Effector CD4-positive, alpha-beta T cell (primary cell): ENCODE measurements at places on chromosomes 11 and 22.

DNA sequence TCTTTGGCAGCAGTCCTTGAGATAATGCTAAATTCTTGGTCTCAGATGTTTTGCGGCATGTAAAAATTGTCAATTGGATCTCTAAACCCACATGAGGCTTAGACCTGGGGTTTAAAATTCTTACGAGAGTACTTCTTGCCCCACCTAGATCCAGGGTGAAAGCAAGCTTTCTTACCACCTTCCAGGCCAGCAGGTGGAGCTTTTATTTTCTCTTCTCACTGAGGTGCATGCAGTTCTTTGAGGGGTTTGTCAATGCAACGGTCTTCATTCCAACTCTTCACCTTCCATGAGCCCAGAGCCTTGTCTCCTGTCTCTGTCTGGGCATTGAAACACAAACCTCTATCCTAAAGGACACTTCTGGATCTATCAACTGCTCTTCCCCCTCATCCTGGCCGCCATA, 154.1 kb downstream of the MYO18B start:
- no peak for DNase-seq

DNA sequence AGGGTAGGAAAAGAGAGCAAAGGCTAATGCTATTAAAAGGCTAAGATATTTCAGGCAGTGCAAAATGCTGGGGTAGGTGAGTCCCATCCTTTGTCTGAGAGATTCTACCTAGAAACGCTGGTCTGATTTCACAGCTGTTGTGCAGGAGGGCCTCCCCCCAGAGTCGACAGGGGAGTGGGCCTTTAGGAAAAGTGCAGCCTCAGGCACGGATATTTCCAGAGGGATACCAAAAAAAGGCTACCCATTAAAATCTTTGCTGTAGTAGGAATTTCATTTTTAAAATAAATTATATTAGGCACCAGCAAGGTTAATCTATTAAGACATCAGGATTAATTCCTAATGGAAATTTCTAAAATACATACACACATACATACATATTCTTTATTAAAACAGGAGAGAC, 280.5 kb downstream of the OPCML start:
- no peak for DNase-seq

- DNase-seq = no peak
Measured at GRCh38 chr11:111635706-111636045, 33.4 kb downstream of the SIK2 start.

- no peak for DNase-seq
Measured at GRCh38 chr11:118105657-118106305, 19.0 kb upstream of the SMIM35 start.

- DNase-seq = no peak
Measured at GRCh38 chr22:21826204-21826603, 41.2 kb downstream of the MAPK1 start.

- DNase-seq = peak; percentile 47
Measured at GRCh38 chr22:22156716-22157347, 87.8 kb upstream of the VPREB1 start.

DNA sequence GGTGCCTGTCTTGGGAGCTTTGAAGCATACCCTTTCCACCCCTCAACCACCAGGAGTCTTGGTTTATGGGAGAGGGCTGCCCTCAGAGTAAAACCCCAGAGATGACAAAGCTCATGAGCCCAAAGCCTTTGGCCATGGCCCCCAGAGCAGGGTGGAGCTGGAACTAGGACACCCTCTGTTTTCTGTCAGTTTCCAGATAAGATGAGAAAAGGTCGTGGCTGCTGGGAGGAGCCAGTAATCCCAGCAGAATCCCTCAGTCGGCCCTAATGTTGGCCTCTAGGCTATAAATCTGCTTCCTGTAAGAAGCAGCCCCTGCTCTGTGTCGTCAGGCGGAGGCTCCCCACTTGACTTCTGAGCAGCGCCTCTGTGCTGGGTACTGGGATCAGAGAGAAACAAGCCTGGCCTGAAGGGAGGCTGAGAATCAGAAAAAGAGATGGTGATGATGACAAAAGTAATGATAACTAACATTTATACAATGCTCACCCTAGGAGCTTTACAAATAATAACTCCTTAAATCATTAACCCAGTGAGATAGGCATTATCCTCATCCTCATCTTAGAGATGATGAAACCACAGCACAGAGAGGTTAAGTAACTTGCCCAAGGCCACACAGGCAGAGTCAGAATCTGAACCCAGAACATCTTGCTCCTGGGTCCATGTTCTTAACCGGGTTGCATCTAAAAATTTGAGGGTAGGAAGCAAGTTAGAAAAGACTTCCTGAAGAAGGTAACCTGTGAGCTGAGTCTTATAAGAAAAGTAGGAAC, 471.4 kb downstream of the SOX6 start:
- DNase-seq = no peak

GRCh38 chr11:9265211-9266131, at the start of gene DENND5A:
DENND5A (minus strand) TSS chr11:9265350; CDS start chr11:9265069, 281 bp downstream.
- DNase-seq = no peak

GRCh38 chr11:86458294-86459001, 83.8 kb downstream of the CCDC81 start:
- DNase-seq = no peak

GRCh38 chr11:46930089-46930488, 6.5 kb upstream of the CSTPP1 start:
- no peak for DNase-seq

GRCh38 chr22:24117942-24118341, 63.3 kb upstream of the SUSD2 start:
- DNase-seq = no peak

- no peak for DNase-seq
Measured at GRCh38 chr11:32290783-32291182, 144.6 kb downstream of the WT1 start.

- no peak for DNase-seq
Measured at GRCh38 chr22:23816156-23816976, 22.4 kb downstream of the DERL3 start.

GRCh38 chr22:49047447-49047846, 780.2 kb downstream of the BRD1 start:
- no peak for DNase-seq

GRCh38 chr11:32052215-32052614, 38.7 kb upstream of the RCN1 start:
- DNase-seq = peak; percentile 28

- peak; percentile 79 for DNase-seq
Measured at GRCh38 chr22:45435544-45436139, 22.1 kb downstream of the RIBC2 start.

- no peak for DNase-seq
Measured at GRCh38 chr11:116274521-116274920, 498.3 kb downstream of the BUD13 start.

DNA sequence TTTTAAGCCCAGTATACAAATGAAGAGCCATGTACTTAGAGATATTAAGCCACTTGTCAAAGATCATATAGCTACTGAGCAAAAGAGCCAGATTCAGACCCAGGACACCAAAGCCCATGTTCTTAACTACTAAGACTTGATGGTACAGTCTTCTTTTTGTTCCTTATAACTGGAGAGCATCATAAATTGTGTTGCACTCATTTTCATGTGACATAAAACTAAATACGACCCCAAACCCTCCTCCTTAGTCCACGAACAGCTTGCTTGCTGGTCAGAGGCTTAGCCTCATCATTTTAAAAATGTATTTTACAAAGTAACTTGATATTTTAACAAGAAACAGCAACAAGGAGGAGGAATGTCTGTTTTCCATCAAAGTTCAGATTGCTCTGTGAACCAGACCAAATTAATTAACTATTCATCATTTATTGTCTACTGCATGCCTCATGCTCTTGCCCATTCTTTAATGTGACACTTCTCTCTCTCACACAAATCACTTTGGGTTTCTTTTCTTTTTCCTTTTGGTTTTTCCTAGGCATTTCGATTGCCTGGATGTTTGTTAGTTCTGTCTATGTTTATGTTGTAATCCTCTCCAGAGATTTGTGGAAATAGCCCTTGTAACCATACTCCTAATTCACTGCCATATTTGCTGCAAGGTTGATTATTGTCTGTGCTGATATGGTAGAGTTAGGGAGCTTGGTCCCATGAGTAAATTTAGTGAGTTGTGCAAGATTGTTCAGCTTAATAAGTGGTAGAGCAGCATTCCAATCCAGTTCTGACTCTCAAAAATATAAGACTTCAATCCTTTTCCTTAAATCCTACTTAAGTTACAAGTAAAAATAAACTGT, 8.4 kb upstream of the ARHGAP20 start:
- no peak for DNase-seq

DNA sequence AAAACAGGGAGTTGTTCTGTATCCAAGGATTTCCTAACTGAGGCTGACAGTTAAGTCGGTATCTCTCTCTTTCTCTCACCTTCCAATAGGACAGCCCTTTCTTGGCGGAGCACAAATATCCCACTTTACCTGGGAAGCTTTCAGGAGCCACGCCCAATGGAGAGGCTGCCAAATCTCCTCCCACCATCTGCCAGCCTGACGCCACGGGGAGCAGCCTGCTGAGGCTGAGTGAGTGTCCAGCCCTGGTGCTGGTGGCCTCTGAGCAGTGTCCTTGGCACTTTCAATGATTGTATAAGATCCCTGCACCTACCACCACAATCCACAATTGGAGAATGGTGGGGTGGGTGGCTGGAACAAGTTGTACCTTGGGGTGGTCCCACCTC, 33.7 kb downstream of the CYB5R2 start:
- no peak for DNase-seq

GRCh38 chr11:9386086-9386485, 1.6 kb downstream of the IPO7 start:
- no peak for DNase-seq

DNA sequence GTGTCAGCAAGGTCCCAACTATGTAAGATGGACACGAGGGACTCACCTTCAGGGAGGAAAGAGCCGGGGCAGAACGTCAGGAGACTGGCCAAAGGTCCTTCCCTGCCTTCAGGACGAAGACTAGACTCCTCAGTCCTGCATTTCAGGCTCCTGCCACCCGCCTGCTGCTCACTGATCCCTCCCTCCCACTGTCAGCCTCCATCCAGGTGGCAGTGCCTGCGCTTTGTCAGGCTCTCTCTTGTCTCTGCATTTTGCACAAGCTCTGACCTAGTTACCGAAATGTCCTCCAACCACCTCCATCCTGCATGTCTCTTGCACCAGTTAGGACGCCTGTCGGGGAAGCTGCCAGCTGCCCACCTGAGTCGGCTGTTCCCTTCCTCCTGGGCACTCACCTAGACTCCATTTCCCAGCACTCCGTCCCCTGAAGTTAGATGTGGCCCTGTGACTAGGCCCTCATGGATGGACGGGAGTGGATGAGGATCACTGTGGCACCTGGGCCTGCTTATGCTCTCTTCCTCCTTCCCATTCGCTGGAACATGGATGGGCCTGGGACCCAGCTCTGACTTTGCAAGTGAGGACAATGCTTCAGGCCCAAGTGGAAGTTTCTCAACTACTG, 8.0 kb downstream of the B3GNT6 start:
- no peak for DNase-seq

DNA sequence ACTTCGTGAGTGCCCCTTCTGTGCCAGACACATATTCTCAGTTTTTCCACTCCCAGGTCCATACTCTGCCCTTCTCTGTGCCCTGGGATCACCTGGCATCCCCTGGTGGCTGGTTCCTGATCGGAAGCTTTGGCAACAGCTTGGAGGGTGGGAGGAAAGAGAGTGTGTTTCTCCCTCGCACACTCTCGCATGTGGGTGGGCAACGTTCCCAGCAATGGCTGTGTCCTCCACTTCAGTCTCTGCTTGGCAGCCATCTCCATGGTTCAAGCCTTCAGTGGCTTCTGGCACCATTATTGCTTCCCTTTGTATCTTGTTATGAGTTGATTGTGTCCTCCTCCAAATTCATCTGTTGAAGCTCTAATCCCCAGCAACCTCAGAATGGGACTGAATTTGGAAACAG, 342.7 kb upstream of the SYN3 start:
- no peak for DNase-seq

DNA sequence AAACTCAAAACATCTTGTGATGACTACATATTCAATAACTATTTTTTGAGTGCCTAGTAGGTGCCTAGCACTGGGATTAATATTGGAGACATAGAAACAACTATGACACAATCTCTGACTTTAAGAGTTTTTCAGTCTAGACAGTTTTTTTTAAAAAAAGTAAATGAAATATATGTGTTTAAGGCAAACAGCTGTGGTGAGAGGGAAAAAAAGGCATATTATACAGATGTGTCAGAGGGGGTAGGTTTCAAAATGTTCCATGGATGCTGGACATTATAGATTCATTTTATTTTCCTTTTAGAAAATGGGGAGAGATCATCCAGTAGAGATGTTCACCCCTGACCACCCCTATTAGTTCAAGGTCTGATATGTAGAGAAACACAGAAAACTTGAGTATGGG, 90.8 kb downstream of the LUZP2 start:
- DNase-seq = no peak

- no peak for DNase-seq
Measured at GRCh38 chr11:20840341-20840740, 171.0 kb downstream of the NELL1 start.

GRCh38 chr11:81098471-81098870, 1635.2 kb downstream of the FAM181B start:
- DNase-seq = no peak

GRCh38 chr11:120771551-120772060, 252.3 kb upstream of the TBCEL start:
- no peak for DNase-seq

GRCh38 chr11:45270946-45271716, 15.0 kb downstream of the SYT13 start:
- DNase-seq = no peak

DNA sequence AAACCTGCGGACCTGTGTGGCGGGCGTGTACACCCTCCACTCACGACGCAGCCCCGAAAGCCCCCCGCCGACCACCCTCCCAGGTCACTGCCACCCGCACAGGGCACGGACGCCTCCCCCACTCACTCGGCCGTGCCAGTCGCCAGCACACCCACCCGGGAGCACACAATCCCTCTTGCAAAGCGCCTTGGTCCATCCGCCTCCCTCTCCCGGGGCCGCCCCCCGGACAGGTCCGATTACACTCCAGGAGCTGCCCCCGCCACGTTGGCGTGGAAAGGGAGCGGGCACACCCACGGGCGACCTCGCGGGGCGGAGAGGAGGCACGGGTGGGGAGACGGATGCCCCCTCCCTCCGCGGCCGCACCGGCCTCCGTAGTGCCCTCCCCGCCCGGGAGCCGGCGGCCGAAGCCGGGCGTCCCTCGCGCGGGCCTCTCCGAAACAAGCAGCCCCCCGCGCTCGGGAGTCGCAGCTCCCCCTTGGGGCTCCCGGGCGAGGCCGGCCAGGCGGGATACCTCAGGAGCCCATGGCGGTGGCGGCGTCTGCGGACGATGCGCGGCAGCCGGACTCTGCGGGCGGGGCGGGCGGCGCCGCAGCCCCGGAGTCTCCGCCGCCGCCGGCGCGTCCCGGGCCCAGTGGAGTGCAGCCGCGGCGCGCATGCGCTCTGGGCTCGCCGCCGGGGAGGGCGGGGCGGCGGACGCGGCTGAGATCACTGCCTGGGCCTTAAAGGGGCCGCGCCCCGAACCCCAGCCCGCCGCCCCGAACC, at the start of gene TMEM184B:
TMEM184B (minus strand) TSS at position 638 of the 762 bp plus-strand sequence. CDS start 25,049 bp downstream, outside the sequence.
- DNase-seq = peak; percentile 73

DNA sequence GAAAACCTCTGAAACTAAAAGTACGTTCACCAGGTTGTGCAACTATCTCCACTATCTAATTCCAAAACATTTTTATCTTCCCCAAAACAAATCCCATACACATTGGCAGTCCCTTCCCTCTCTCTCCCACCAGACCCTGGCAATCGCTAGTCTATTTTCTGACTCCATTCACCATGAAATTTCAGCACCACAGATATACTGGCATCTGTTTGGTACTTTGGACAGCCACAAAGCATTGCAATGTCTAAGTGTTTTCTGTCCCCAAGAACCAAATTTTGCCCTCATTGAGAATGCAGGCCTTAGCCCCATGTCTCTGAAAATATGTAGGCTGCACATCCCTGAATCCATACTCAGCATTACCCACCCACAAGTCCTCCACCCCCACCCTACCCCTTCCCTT, 28.0 kb upstream of the KCNJ11 start:
- DNase-seq = no peak
